Dorsolateral prefrontal cortex (tissue), 122 donors: ENCODE measurements at places on chromosomes 7 and 10. TPM values are rescaled to one million over a fixed set of nuclear protein-coding genes. Genes with fewer than 3 reads are reported as not detected.

The PITX3 gene
- total RNA-seq, result not detected

DNA sequence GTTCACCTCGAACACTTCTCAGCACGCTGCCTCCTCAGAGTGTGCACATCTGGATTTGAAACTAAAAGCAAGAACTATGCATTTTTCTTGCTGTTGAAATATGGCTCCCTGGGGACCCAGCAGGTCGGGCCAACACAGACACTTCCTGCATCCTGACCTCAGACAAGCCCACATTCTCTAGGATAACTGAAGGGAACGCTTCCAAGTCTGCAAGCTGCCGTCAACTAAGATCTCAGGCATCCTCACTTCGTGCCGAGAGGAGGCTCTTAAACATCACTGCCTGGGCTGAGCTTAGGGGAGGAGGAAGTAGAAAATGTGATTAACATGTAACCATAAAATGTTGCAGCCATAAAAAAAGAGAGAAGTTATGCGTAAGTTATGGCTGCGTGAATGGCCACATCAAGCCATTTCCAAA, 65.5 kb downstream of the PYROXD2 start:
- DNase-seq, result no peak

GRCh38 chr10:17904564-17904963, 47.2 kb upstream of the SLC39A12 start:
- no peak for DNase-seq

DNA sequence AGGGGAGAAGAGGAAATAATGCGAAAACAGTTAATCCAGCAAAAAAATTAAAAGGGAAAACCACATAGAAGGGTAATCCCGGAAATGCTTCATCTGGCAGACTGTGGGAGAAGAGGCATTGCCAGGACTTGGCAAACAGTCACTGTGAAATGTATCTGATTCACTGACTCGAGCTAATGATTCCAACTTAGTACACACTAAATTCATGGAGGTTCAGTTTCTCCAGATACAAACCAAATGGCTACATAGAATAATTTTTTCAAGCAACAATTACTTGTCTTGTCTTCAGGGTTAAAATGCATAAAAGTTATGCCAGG, 36.4 kb downstream of the GDI2 start:
- DNase-seq, result peak; percentile 17

The MEOX2 gene
- total RNA-seq, result 1.8 TPM

- no peak for DNase-seq
Measured at GRCh38 chr10:77333610-77334340, 303.8 kb downstream of the KCNMA1 start.

The SCIN gene
- total RNA-seq, result 2.9 TPM

DNA sequence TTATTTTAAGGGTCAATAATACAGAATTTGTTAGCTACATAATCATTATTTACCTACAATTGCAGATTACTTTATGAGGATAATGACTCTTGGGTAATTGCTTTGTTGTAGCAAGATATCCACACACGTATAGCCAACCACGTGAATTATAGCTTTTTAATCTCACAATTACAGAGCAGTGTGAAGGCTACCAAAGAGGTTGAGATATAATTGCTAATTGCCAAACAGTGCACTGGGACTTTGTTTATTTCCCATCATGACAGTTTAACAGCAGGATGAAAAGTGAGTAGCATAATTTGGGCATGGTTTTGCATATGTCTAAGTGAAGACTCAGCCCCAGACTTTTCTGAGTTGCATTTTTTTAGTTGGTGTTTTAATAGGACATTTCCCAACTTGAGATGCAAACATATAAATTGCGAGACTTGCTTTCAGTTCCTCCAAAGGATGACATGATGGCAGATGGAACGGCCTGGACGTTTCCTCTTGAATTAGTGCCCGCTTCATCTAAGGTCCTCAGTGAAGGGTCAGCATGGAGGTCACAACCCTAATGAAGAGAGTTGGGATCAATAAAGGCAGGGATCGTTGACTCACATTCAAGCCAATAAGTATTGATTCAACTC, 180.7 kb upstream of the GPR26 start:
- DNase-seq, result no peak
